Hindlimb muscle (tissue), 1 donor: ENCODE measurements at places on chromosomes 6 and 20. TPM values are rescaled to one million over a fixed set of nuclear protein-coding genes. Genes with fewer than 3 reads are reported as not detected.

DNA sequence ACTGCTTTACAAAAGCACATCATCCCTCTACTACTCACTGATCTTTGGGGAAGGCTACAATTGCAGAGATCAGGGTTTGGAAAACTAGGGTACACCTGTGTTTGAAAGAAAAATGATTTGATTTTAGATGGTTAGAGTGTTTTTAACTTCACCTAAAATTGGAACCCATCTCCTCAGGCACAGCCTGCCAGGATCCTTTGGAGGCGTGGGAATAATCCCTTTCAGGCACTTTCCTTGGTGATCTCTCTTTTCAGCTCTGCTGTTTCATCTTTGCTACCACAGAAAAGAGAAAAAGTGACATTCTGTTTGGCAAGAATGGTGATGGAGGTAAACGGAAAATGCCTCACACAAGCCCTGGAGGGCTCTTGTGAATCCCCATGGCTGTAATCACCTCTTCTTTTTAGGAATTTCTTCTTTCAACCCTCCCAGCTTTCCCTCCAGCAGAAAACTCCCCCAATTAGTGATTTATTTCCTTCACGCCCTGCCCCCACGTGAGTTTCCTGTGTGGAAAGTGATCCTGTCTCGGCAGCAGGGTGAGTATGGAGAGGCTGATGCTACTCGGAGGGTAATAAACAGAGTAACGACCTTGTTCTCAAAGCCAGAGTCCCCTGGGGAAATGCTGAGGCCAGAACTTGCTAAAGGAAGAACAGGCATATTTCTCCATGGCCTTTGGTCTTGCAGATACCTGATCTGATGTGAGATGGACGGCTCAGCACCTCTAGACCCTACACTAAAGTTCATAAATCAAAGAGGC lies 9.2 kb downstream of the KCNG1 start:
- no peak for DNase-seq

- DNase-seq = no peak
Measured at GRCh38 chr20:4814696-4815252, 93.1 kb downstream of the PRND start.

- peak; percentile 38 for DNase-seq
Measured at GRCh38 chr6:167827583-167828324, 1.0 kb downstream of the AFDN start.

The DYNLT2 gene
- 2.2 TPM for polyA plus RNA-seq

GRCh38 chr20:58237318-58238132 lies 9.1 kb upstream of the ANKRD60 start:
- DNase-seq = no peak

The TCF19 gene
- polyA plus RNA-seq = 10.0 TPM

GRCh38 chr20:14604143-14604542 lies 266.7 kb upstream of the FLRT3 start:
- DNase-seq = no peak

DNA sequence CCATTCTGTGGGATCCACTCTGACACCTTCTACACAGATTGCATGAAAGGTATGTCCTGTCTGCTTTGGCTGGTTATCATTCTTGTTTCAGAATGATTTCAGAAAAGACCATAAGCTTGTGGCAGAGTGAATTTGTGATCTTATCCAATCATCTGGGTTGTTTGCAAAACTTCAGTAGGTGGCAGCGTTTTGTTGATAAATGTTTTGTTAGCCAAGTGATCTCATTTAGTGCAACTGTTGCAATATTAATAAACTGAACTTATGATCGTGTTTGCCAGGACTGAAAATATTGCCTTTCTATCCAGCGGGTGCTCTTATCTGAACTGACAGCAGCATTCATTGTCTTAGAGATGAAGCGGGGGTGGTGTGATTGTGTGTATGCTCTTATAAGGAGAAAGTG lies 613.2 kb upstream of the NOX3 start:
- DNase-seq = peak; percentile 4

GRCh38 chr6:125793863-125794262 lies 3.1 kb downstream of the NCOA7 start:
- DNase-seq = no peak

DNA sequence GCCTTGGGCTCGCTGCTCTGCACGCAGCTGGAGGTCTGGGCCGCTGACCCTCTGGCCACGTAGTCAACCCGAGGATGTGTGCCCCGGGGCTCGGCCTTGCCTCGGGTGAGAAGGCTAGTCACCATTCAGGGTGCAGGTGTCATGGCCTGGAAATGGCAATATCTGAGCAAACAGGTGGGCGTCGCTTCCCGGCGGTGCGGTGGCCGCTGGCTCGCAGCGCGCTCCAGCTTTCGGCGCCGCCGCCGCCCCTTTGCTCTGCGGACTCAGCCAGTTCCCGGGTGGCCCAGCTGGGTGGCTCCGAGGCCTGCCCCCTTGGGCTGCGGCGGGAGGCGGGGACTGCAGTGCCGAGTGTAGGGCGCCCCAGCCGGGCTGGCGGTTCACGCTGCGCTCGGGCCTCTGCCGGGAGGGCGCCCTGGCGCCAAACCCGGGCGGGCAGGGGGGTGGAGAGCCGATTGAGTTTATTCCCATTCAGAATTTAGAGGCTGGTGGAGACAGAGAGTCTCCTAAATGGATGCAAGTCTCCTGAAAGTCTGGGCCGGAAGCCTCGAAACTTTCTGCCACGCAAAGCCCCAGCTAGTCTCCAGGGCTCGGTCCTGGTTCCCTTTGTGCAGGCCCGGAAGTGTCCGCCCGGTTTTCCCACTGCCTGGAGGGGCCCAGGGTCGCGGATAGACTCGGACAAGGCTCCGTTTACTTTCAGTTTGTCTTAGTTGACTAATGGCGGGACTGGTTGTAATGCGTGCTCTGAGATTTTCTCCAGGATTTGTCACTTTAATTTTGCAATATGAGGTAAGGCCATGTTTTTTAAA lies 11.3 kb upstream of the TFAP2A start:
- DNase-seq = no peak

- DNase-seq = no peak
Measured at GRCh38 chr20:3826420-3826819, 6.1 kb downstream of the AP5S1 start.

DNA sequence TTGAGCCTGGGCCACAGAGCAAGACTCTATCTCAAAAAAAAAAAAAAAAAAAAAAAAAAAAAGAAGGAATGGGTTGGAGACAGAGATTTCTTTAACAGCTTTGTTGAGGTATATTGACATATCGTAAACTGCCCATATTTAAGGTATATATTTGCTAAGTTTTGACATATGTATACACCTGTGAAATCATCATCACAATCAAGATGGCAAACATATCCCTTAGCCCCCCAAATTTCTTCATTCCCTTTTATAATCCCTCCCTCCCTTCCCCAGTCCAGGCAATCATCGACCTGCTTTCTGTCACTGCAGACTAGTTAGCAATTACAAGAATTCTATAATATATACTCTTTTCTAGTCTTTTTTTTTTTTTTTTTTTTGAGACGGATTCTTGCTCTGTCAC lies 29.0 kb downstream of the SERPINB1 start:
- DNase-seq = no peak

The PPP1R14C gene
- 37.9 TPM for polyA plus RNA-seq

The CNKSR3 gene
- polyA plus RNA-seq = 16.7 TPM

The GPSM3 gene
- 9.9 TPM for polyA plus RNA-seq

GRCh38 chr20:6418732-6419131 lies 295.9 kb upstream of the FERMT1 start:
- DNase-seq = no peak

GRCh38 chr6:11606332-11606731 lies 68.8 kb downstream of the TMEM170B start:
- no peak for DNase-seq

GRCh38 chr20:15857173-15857784 lies 716.0 kb downstream of the KIF16B start:
- no peak for DNase-seq
